ENCODE measurements at places on chromosomes 1 and 21.

GRCh38 chr1:176987016-176987415 lies 177.5 kb downstream of the ASTN1 start:
- no peak for DNase-seq

- no peak for DNase-seq
Measured at GRCh38 chr1:14658642-14659041, 60.2 kb downstream of the KAZN start.

- DNase-seq, result no peak
Measured at GRCh38 chr1:8435569-8436071, 117.7 kb downstream of the SLC45A1 start.

GRCh38 chr1:210407207-210407886 lies 78.6 kb downstream of the HHAT start:
- peak; percentile 60 for DNase-seq

GRCh38 chr1:225695578-225696337 lies 42.8 kb upstream of the ENAH start:
- no peak for DNase-seq

DNA sequence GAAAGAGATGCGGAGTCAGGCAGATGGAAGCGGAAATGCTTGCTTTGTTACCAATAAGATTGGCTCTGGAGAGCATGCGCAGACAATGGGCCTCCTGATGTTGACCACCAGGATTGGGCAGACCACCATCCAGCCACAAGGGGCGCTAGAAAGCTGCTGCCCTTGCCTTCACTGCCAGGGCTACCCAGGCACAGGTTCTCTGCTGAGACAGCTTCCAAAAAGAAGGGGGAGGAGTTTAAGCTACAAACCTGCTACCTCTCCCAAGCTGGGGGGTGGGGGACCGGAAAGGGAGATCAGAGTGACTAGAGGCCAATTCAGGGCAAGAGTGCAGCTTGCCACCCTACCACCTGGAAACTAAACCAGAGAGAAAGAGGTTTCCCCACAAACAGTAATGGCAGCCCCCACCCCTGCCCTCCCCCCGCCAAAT lies 369.7 kb downstream of the RRAGC start:
- DNase-seq, result peak; percentile 62

Measured in natural killer cell (primary cell).